ENCODE measurements at places on chromosomes 3 and 15.

GRCh38 chr3:168093790-168094189 lies 1.9 kb downstream of the GOLIM4 start:
- DNase-seq, result no peak

- no peak for DNase-seq
These were observed 153.7 kb upstream of the ARRDC4 start for GRCh38 chr15:97806766-97807165.

DNA sequence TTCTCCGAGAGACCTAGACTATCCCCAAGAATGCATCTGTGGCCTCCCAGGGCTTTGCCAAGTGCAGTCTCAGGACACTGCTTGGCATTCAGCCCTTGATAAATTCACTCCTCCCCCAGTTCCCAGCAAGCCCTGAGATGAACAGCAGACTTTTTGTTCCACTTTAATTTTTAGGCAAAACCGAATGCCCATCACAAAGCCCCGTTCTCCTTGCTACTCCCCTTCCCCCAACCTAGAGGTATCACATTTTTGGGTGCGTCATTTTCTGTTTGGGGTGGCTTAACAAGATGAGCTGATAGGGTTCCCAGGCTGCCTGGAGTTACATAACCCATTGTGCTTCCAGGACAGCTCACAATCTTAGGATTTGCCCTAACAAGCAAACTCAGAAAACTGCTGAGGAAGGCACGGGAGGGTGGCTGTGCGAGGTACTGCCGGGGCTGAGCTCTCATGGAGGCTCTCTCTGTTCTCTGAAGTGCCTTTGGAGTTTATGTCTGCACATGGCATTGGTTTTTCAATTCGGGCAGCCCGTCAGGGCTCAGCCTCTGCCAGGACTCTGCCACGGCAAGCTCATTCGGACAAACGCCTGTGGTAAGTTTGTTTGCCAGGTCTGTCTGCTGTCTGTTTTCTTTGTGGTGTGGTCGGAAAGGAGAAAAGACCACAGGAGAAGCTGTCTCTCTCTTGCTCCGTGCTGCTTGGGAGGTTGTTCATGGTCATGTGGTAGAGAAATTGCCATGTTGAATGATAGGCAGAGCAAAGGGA lies at the start of gene TRAK1:
TRAK1 (plus strand) TSS at position 385 of the 759 bp plus-strand sequence; CDS start at position 498, 113 bp downstream.
- DNase-seq, result peak; percentile 90

GRCh38 chr15:96122077-96123027 lies 208.1 kb upstream of the NR2F2 start:
- DNase-seq, result no peak

DNA sequence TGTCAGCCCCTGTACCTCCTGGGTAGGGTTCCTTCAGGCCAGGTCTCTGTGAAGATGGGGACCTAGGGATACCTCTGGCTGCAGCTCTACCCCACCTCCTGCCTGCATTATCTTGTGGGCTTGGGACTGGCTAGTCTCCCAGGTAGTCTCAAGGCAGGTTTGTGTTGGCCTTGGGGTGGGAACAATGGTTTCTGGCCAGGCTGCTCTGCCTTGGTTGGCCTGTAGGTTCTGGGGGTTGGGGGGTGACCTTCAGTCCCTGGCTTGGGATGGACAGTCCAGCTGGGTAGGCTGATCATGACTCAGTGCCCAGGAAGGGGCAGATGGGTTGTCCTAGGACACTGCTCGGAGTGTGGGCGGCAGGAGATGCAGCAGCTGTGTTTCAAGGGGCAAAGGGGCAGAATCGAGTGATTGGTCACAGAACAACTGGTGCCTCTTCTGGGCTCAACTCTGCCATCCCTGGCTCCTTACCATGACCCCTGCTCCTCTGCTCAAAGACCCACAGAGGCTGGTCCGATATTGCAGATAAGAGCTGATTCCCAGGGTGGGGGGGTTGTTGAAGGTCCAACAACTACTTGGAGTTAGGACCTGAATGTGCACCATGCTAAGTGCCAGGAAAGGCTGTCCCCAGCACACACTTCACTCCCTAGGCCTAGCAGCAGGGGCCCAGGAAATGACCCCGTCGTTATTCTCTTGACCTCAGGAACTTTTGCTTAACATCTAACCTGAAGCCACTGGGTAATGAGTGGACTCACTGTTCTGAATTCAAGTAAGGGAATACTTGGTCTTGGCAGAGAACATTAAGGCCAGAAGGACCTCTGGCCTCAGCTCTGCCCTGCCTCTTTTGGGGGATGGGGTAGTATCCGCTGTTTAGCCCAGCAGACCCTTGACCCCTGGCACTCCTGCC lies 18.1 kb upstream of the BSN start:
- no peak for DNase-seq

DNA sequence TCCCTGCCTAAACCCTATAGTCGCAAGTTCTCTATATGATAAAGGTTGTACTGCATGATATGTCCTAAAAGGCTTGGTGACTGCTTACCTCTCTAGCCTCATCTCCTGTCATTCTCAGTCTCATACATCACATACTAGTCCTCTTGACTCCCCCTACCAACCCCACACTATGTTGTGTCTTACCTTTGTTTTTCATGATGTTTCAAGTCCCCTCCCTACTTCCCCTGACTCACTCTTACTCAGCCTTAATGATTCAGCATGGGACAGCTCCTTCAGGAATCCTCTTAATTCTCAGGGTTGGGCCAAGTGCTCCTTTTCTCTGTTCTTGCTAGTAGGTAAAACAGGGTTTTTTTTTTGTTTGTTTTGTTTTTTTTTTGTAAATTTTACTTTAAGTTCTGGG lies 49.6 kb downstream of the SLMAP start:
- DNase-seq, result no peak

DNA sequence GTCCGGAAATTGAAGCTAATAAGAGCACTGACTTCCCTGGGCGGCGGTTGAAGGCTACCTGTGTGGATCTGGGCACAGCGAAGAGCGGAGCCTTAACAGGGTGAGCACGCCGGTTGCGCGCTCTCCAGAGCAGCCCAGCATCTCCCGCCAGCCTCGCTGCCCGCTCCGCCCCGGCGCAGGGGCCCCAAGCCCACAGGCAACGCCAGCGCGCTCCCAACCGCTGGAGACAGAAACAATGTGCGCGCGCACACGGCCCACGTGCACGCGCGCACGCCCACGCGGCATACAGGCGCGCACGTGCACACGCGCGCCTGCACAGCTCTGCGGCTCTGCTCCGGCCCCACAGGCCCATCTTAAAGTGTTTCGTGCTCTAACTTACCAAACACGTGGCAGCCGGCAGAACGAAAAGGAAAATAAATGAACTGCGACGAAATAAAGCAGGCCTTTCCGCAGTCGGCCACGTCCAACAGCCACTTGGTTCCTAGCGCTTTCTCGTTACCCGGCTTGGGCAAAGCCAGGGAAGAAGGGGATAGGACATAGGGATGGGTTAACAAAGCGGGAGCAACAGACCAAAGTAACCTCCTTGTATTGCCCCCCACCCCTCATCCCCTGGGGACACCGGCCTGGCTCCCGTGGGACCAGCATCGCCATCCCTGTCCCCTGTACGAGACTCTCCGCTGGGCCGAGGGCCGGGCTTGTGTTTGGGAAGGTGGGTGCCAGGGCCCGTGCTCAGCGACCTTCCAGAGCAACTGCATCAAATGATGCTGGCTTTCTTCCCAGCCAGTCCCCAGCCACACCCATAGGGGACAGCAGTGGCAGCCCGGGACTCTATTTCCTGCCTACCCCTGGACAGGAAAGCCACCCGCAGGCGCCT lies 203.7 kb downstream of the ABHD5 start:
- DNase-seq, result no peak

DNA sequence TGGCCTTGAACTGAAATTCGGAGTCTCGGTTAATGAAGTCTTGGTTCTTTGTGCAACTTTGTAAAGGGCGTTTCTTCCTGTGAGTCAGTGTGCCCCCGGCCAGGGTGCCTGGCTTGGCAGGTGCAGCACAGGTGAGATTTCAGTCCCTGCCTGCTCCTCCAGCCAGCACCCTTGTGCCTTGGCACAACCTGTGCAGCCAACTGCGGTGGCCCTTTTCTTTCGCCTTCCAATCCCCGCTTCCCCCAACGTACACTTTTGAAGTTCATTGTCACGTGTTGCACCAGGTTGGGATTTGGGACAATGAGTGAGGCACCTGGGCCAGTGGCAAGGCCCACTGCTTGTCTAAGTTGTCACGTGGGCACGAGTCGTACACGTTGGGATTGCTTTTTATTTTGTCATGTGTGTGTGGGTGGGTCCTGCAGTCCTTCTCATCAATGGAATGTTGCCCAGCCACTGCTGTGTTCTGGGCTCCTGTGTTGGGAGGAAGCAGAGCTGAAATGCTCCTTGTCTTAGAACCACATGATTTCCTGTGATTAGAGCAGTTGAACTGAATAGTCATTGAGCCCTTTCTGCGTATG lies 242.9 kb upstream of the BHLHE40 start:
- DNase-seq, result peak; percentile 73

- DNase-seq, result no peak
These were observed 735.6 kb upstream of the GBE1 start for GRCh38 chr3:82496890-82497560.

- DNase-seq, result no peak
These were observed 26.7 kb downstream of the CLK3 start for GRCh38 chr15:74642348-74642733.

DNA sequence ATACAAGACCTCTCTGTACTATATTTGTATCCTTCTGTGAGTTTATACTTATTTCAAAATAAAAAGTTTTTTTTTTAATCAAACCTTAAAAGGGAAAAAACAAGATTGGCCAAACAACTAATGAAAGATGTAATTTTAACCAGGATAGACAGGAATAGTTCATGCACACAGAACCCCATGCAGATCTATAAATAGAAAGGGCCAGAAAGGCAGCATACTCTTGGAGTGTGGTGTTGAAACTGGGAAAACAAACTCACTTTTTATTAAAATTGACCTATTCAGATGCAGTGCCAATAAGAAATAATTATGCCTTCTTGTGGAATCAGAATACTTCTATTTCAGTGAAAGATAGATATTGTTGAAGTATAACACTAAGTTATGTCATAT lies 204.6 kb downstream of the PLCL2 start:
- DNase-seq, result no peak

- no peak for DNase-seq
These were observed 108.7 kb downstream of the ST8SIA2 start for GRCh38 chr15:92502336-92502735.

- no peak for DNase-seq
These were observed 9.6 kb upstream of the MUSTN1 start for GRCh38 chr3:52844290-52844975.

DNA sequence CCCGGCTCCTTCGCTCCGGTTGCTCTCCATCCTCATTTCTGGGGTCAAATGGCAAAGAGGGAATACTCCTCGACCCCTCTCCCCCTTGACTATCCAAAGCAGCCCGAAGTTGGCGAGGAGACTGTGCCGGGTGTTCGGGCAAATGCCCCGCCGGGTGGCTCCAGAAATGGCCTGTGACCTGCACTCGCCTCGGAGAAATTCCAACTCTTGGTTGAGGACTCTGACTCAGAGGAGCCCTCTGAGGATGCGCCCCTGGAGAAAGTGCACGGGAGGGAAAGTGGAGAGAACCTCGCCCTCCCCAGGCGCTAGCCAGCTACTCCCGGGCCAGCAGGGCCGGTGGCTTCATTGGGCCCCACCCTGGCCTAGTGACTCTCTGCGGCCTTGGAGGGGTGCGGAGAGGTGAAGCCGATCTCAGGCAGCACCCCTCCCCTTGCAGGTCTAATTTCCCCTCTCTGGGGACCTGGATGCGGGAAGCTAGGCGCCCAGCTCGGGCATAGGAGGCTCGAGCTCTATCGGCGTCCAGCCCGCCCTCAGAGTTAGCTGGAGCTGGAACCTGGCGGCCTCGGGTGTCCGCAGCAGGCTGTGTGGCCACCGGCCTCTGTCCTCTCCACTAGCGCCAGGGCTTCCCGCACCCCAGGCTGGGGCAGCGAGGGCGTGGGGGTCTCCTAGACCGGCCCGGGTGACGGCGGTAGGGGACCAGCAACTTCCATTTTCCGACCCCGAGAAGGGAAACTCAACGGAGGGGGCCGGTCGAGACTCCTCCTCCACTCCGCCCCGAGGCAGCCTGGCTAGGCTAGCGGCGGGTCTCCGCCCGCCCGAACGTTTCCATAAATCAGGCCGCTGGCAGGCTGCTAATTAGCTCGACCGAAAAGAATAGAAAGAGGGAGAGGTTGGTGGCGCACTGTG lies 29.4 kb downstream of the NR2F2 start:
- DNase-seq, result no peak

DNA sequence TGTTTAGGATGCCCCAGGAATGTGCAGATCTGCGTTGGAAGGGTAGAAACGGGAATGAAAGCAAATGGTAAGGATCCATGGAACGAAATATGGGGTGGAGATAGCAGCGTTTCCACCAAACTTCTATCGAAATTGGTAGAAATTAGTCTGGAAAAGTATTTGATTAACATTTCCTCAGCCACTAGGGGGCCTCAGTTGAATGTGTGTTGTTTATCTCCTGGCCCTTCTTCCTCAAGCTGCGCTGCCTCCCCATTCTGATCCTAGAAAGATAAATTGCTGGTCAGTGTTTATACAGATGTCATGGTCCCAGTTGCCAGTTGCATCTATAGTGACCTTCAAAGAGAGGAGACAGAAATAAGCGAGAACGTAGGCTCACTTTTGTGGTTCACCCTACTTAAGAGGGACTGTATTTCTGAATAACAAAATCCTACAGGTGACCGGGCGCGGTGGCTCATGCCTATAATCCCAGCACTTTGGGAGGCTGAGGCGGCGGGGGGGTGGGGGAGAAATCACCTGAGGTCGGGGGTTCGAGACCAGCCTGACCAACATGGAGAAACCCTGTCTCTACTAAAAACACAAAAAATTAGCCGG lies 457.1 kb downstream of the SQOR start:
- no peak for DNase-seq

- DNase-seq, result no peak
These were observed 357.4 kb upstream of the CDIN1 start for GRCh38 chr15:36221992-36222391.

DNA sequence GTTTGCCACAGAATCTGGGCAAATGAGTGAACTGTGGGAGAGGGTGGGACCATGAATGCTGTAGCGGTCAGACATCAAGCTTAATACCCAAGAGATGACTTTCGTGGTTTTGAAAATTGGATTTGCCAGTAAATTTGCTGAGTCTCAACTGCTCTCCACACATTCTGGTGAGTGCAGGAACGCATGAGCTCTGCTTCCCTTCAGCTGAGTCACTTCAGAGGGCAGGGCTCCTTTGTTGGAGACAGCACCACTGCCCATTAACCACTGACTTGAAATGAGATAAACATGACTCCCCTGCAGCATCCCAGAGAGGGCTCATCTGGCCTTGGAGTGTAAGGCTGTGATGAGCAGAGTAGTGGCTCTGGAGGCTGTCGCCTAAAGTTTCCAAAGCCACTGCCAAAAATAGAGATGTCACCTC lies 22.6 kb downstream of the RARRES1 start:
- peak; percentile 91 for DNase-seq
